ENCODE measurements at places on chromosomes 5 and 9.
A peak's percentile ranks its signal among the peaks of the same experiment; 100 is the strongest.

GRCh38 chr9:811106-811531 lies 30.4 kb upstream of the DMRT1 start:
- DNase-seq: peak; percentile 85

DNA sequence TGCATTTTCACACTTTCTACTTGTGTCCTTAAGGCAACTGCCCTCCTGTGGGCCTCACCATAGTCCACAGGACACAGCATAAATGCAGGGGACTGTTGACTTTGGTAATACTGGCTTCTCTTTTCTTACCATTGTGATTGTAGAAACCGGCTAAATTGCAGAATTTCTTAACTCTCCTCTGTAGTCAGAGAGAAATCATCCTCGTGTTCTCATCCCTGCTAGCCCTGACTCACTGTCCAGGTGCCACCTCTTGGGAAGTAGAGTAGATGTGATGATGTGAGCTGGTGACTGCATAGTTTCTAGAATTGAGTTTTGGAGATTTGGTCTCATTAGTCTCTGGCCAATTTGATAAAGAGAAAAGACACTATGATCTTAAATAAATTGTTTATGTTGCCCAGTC lies 5.5 kb downstream of the PHF24 start:
- DNase-seq: no peak

DNA sequence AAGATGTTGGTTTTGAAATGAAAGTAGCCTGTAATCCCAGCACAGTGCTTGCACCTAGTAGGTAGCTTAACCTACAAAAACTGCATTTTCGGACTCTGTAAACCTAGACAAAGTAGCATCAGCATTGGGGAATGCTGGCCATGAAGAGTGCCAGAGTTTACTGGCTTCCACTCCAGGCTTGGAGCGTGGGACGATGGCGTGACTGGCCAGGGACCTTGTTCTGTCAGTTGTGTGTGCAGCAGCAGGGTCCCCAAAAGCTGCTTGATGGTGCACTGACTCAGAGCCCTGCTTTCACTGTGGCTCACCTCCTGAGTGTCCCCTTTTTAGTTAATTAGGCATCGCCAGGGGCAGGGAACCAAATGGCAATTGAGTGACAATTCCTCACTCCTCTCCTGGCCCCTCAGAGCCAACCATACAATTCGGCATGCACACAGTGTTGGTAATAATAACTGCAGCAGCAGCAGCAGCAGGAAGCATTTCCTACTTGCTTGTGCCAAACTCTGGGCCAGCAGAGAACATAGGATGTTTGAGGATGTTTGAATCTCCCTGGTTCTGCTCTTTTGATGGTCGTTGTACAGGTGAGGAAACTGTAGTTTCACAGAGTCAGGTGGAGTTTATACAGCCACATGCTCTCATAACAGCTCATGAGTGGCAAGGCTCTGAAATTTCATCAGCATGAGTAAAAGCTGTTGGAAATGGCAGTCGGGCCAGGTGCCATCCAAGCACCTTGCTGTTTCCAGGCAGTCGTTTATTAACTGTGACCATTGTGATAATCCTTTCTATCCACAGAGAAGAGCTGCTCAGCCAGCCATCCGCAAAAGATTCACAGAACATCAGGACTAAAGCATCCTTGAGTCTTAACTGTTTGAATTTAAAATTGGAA lies 4.2 kb downstream of the UBE2QL1 start:
- DNase-seq: no peak

- peak; percentile 26 for DNase-seq
Observed at GRCh38 chr5:159504106-159504856, 174.0 kb upstream of the IL12B start.

- peak; percentile 8 for DNase-seq
Observed at GRCh38 chr9:125235804-125236519, 5.2 kb downstream of the HSPA5 start.

GRCh38 chr9:134629061-134629585 lies 12.5 kb upstream of the COL5A1 start:
- no peak for DNase-seq

- DNase-seq: no peak
Observed at GRCh38 chr9:26770821-26771220, 121.8 kb downstream of the CAAP1 start.

GRCh38 chr5:141508798-141509611 lies 20.1 kb downstream of the PCDHGC5 start:
- DNase-seq: peak; percentile 96

GRCh38 chr5:115842952-115843351 lies 1.2 kb downstream of the AP3S1 start:
- DNase-seq: no peak
